Stimulated activated CD4-positive, alpha-beta T cell treated with anti-CD3 and anti-CD28 coated beads, Interleukin-1b, Interleukin-23, amount 100 ng/mL, for 1 hour (primary cell): ENCODE measurements at places on chromosomes 2 and 18.

GRCh38 chr2:102033031-102033749 is 41.4 kb downstream of the IL1R2 start:
- DNase-seq = no peak

DNA sequence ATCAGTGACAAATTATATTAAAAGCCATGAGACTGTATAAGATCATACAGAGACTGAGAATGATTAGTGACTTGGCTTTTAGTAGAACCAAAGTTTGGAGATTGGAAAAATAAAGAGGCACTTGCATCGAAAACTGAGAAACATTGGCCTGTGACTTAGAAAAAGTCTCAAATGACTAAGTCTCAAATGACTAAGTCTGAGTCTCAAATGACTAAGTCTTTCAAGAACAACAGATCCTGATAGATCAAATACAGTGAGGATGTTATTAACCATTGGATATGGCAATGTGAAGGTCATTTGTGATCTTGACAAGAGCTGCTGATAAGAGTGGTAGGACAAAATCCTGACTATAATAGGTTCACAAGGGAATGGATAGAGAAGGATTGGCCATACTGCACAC is 135.5 kb upstream of the FANCL start:
- DNase-seq = no peak

DNA sequence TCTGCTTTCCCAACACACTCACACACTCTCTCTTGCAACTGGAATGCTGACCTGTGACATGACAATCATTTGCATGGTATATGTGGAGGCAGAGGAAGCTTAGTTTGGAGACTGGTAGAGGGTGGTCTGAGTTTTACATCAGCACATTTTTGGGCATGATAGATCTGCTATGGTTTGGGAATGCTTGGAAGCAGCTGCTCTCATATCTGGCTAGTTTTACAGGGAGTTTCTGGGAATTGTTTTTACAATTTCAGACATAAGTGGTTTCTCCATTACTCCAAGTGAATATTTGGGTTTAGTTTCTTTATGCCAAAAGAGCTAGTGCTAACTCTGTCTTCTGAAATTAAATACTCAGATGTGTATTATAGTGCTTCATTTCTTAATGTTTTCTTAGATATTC is 977.6 kb downstream of the SUCLG1 start:
- no peak for DNase-seq

DNA sequence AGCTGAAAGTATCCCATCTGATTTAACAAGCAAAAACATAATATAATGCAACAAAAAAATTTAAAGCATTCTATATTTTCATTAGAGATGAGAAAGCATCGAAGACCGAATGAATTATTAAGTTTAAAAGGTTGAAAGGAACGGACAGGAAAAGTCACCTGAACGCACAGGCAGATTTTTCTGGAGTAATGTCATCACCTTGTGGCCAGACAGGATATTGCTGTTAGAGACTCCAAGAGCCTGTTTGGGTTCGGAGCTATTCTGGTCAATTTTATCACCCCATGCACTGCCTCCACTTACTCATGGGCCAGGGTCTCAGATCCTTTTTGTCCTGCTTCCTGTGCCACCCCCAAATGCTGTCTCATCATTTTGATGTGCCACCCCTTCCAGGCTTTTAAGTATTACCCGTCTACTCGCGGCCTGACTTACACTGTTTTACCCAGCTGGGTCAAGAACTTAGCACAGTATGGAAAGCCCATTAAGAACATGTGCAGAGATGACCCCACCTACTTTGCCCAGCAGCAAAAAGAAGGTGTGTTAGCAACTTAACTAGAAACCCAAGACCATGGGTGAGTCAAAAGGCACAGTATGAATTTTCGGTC is 27.3 kb downstream of the GKN2 start:
- DNase-seq = no peak

- DNase-seq = no peak
Observed at GRCh38 chr2:82139979-82140611, 1835.5 kb upstream of the LRRTM1 start.
